Glutamatergic neuron (in vitro differentiated cells): ENCODE measurements at places on chromosomes 2 and 18.
A peak's percentile ranks its signal among the peaks of the same experiment; 100 is the strongest.

DNA sequence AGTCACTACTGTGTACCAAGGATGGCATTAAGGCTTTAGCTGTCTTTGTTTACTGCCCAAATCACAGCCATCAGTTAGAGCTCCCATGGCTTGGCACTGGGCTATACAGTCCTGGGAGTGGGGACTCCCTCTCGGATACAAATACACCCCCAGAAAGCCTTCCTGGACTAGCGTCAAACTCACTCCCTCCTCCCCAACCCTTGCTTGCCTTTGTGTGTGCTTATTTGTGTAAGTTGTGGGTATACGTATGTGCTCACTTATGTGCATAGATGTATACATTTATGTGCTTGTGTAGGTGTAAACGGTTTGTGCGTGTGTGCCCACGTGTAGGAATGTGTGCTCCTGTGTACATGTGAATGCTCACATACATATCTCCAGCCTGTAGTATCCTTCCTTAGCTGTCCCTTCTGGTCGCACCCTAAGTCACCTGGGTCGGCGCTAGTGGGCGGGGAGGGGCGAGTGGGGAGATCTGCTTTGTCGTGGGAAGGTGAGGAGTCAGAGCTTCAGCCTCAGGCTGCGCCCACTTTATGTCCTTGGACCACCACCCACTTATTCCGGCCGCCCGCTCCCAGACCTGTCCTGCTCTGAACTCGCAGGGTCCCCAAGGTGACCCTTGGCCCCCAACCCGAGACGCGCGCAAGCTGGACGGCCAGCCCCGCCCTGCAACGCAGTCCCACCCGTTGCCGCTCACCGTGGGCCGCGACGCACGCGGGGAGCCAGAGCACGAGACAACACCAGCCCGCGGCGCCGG lies 461 bp downstream of the PRADC1 start:
- DNase-seq, result peak; percentile 49

- no peak for DNase-seq
Observed at GRCh38 chr2:156037482-156037881, 295.0 kb downstream of the NR4A2 start.

DNA sequence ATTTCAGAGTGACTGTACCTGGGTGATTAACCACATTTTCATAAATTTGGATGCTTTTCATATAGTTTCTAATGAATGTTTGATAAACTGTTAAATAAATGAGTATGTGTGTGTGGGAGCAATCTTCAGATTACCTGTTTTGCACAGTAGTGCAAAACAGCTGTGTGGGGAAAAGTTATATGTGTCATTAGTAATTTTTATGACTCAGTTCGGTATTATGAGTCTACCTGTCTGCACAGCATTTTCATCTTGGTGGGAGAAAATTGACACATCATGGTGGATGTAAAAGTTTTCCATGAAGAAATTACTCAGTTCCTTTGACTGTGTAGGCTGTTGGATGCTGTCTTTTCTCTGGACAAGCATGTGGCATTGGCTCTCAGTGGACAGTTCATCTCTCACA lies 43.8 kb downstream of the LTBP1 start:
- no peak for DNase-seq

GRCh38 chr2:238850091-238850490 lies 2.2 kb downstream of the TWIST2 start:
- DNase-seq, result no peak

DNA sequence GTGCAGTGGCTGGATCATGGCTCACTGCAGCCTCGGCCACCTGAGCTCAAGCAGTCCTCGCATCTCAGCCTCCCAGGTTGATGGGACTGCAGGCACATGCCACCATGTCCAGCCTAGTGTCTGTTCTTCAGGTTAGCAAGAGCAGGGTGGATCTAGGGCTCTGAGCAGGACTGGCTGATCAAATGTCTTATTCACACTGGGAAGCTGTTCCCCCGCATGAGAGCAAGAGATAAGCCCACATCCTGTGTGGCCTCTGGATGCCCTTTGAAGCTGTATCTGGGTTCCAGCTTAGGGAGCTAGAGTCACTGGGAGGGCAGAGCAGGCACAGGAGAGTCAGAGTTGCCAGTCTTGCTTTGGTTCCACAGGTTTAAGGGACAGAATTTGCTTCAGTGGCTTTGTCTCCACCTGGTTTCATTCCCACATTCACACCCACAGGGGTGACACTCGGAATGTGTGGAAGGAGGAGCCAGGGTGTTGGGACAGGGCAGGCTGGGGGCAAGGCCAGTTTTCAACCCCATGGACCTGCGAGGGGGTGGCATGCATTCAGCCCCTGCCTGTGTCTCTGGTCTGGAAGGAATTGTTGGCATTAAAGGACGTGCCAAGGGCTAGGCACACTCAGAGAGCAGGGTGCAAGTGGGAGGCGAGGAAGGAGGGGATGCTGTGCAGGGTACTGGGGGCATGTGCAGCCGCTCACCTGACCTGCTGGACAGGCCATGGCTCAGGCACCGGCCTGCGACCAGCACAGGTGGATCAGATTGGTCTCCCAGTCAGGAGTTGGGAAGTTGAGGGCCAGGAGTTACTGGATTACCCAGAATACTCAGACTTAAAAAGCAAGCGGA lies 24.5 kb downstream of the PTPN18 start:
- no peak for DNase-seq

DNA sequence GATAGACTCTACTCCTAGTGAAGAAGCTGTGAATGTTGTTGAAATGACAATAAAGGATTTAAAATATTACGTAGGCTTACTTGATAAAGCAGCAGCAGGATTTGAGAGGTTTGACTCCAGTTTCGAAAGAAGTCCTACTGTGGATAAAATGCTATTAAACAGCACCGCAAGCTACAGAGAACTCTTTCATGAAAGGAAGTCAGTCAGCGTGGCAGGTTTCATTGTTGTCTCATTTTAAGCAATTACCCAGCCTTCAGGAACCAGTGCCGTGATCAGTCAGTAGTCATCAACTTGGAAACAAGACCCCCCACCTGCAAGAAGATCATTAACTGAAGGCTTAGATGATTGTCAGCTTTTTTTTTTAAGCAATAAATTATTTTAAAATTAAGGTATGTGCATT lies 14.0 kb downstream of the USP14 start:
- no peak for DNase-seq

GRCh38 chr18:38944446-38945024 lies 1378.9 kb upstream of the CELF4 start:
- DNase-seq, result no peak

DNA sequence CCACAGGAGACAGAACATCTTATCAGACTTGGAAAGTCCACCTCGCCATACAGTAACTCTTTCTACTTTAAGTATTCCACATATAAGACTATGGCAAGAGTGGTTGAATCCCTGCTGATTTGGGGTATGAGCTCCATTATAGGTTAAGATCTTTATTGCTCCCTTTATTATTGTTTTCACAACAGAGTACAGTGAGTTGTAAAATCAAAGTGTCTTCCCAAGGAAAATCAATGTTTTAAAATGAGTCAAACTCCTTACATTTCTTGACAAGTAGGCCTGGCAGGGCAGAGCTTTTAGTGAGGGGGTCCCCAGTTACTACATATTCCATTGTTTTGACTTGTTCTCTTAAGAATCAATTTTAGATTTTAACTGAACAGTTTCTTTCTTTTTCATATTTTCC lies 49.6 kb upstream of the STAT1 start:
- DNase-seq, result no peak

GRCh38 chr18:11664286-11664685 lies 24.8 kb upstream of the GNAL start:
- no peak for DNase-seq

DNA sequence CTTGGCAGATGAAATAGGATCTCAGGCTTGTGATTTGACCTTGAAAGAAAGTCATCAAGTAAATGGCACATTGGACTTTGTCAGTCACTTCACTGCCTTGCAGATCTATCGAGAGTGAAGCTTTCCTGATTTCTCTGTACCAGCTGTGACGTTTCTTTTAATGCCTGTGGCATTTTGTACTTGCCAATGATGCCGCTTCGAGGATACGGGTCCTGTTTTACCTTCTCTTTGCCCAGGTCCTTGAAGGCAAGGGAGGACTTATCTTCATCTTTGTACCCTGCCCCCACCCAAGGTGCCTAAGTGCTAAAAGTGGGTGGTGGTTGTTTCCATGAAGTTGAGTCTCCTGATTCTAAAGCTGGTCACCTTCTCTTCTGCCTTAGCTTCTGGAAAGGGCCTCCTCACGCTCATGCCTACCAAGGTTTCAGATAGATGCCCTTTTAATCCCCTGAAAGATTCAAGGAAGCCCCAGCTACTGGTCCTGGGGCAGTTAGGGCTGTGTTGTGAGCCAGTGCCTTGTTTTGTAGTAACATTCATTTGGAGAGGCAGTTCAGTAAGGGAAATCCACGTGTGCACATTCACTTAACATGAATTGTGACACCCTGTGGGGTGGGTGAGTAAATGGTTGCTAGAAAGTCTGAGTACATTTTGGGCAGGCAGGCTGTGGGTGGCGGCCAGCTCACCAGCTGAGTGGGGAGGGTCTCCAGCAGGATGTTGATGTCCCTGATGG lies 6.1 kb downstream of the LBH start:
- DNase-seq, result no peak

GRCh38 chr18:22385718-22386117 lies 32.0 kb downstream of the CTAGE1 start:
- DNase-seq, result no peak

- no peak for DNase-seq
Observed at GRCh38 chr2:8193146-8193545, 488.7 kb upstream of the ID2 start.

- DNase-seq, result no peak
Observed at GRCh38 chr2:146003337-146003736, 1483.4 kb upstream of the ZEB2 start.

GRCh38 chr18:5868218-5868854 lies 27.0 kb downstream of the TMEM200C start:
- peak; percentile 70 for DNase-seq

- DNase-seq, result no peak
Observed at GRCh38 chr2:105376789-105377240, 22.0 kb downstream of the FHL2 start.
